ENCODE measurements at places on chromosomes 13 and 19.

- DNase-seq: no peak
Measured at GRCh38 chr19:15330801-15331418, 1.4 kb downstream of the BRD4 start.

GRCh38 chr13:113220877-113221276, 11.5 kb downstream of the CUL4A start:
- DNase-seq: no peak

- DNase-seq: peak; percentile 85
Measured at GRCh38 chr19:6527893-6528543, 2.8 kb upstream of the TNFSF9 start.

DNA sequence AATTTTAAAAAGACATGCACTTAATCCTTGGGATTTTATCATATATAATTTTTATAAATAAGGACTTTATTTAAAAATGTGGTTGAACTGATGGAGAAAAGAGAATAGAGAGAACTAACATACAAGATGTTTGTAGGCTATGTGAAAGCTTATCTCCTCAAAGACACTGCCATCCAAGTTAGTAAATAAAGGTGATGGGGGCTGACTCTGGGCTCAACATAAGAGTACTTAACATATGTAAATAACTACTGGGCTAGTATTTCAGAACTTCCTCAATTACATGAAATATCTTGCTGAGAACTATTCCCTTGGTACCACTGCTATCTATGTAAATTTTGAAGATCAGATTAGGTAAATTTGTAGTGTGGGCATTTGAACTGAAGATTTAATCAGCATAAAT, 1017.3 kb upstream of the PCDH20 start:
- DNase-seq: no peak

DNA sequence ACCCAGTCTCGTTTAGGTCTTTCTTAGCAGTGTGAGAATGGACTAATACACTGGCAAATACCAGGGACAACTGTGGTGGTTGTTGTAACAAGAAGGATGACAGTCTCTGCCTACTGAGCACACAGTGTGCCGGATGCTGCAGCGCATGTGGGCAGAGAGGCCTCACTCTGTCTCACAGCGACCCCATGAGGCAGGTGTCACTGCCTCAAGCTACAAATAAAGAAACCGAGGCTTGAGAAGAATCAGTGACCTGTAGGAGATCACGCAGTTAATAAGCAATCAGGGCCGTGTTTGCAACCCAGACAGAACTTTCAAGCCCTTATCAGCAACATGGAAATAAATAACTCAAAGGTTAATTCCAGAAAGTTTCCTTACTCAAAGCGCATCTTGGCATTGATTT, 40.5 kb upstream of the GAS6 start:
- no peak for DNase-seq

DNA sequence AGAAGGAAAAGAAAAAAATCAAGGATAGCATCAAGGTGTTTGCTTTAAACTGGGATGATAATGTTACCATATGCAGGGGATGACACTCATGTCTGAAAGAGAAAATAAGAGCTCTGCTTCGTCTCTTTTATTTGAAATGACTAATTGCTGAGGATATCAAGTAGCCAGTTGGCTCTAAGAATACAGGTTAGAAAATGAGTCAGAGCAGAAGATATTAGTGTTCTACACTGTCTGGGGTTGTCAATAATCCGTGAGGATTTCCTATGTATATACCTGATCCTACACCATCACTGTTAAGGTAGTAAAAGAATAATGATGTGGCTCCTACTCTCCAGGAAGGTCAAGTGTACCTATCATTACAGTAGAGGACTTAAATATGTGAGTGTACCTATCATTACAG, 562.5 kb downstream of the GPC6 start:
- no peak for DNase-seq

DNA sequence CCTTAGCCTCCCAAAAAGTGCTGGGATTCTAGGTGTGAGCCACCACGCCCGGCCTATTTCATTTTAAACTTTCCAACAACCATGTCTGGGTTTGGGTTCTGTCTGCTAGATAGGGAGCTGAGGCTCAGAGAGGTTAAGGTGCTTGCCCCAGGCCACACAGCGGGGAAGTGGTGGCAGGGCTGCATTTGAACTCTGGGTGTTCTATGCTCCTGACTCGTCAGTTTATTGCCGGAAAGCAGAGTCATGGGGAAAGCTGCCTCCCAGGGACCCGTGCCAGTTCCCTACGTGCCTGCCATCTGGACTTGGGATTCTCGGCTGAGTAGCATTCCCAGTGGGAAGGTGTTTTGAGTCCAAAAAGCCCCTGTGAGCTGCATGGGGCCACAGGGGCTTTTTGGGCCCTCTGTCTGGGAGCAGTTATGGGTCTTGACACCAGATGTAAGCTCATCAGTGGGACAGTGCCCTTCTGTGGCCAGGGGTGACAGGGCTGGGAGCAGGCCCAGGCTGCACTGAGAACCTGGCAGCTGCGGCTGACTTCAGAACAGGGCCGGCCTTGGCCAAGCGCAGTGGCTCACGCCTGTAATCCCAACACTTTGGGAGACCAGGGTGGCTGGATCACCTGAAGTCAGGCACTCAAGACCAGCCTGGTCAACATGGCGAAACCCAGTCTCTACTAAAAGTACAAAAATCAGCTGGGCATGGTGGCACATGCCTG, 10.9 kb downstream of the RFX1 start:
- no peak for DNase-seq

- DNase-seq: no peak
Measured at GRCh38 chr19:38288123-38288855, 15.8 kb upstream of the C19orf33 start.

- DNase-seq: no peak
Measured at GRCh38 chr13:94286581-94286980, 192.9 kb downstream of the DCT start.

DNA sequence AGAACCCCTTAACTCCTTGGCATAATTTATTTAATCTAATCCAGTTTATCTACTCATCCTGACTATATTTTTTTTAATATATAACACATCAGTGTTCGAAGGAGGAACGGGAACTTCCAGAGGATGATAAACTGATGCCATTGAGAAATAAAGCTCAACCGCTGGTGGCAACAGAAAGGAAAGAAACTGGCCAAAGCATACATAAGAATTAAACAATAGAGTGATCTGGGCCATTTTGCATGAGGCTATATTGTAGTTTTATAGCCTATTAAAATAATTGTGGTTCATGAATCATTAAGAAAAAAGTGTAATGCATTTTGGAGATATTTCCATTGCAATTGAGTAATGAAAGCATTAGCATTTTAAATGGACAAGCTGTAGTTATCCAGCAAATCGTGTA, 94.2 kb downstream of the FRY start:
- DNase-seq: no peak

GRCh38 chr13:29294821-29295220, 300.7 kb downstream of the SLC7A1 start:
- no peak for DNase-seq

- no peak for DNase-seq
Measured at GRCh38 chr19:2221250-2221831, 14.8 kb downstream of the PLEKHJ1 start.

DNA sequence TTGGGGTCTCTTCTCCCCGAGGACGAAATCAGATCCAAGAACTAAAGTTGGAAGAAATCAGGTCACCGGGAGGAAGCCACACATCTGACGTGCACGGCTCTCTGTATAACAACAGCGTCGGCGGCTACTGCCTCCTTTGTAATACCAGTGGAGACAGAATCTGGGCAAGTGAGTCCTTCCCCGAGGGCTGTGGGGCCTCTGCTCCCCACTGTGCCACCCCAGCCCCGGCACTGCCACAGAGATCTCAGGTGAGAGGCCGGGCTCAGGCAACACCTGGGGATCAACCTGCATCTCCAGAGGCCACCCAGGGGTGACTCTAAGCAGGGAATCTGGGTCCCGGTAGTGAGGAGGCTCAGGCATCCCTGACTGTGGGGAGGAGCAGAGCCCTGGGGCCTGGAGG, 33.7 kb upstream of the C13orf46 start:
- no peak for DNase-seq

DNA sequence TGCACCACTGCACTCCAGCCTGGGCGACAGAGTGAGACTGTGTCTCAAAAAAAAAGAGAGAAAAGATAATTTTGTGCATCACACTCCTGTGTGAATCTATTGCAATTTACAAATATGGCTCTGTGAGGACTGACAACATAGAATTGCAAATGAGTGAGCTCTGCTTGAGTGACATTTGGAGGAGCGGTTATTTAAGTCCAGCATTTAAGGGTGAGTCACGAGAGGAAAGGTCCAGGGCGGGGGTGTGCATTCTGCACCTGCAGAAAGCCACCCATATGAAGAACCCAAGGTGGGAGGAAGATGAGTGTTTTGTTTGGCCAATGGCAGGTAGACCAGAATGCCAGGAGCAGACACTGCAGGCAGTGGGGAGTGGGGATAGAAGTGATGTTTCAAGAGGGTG, 58.5 kb downstream of the DGKH start:
- no peak for DNase-seq

DNA sequence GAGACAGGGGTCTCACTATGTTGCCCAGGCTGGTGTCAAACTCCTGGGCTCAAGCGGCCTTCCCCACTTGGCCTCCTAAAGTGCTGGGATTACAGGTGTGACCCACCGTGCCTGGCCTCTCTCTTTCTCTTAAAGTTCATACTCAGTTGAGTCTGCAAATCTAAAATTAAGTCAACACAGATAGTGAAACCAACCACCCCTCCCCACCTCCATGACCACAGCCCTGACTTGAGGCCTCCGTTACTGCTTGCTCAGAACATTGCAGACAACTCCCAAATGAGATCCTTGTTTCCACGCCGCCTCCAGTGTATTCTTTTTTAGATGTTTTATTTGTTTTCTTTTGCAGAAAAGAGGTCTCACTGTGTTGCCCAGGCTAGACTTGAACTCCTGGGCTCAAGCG, 94.4 kb downstream of the CACNA1A start:
- no peak for DNase-seq

DNA sequence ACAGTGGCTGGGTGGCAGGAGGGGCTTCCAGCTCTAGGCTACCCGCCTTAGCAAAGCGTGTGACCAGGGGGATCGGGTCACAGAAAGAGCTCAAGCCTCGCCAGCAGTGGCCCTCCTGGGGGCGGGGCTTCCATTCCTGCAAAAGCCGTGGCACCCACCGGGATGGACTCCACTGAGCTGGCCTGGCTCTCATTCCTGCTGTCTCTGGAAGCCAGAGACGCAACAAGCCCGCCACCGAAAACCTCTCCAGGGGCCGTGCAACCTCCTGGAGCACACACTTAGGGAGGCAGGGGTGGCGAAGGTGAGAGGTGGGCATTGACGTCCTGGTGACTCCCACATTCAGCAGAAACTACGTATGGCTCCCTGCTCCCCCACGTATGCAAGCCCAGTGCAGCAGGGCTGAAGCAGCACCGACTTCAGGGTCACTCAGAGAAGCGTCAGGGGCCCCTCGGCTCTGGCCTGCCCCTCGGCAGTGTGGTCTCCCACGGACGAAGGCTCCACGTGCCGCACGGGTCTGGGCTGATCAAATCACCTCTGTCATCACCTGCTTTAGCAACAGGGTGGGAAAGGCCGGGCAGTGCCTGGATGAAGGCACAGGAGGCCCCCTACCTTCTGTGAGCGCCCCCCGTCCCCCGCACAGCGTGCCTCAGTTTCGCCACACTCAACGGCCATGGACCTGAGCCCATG, 3.1 kb downstream of the C19orf25 start:
- no peak for DNase-seq

DNA sequence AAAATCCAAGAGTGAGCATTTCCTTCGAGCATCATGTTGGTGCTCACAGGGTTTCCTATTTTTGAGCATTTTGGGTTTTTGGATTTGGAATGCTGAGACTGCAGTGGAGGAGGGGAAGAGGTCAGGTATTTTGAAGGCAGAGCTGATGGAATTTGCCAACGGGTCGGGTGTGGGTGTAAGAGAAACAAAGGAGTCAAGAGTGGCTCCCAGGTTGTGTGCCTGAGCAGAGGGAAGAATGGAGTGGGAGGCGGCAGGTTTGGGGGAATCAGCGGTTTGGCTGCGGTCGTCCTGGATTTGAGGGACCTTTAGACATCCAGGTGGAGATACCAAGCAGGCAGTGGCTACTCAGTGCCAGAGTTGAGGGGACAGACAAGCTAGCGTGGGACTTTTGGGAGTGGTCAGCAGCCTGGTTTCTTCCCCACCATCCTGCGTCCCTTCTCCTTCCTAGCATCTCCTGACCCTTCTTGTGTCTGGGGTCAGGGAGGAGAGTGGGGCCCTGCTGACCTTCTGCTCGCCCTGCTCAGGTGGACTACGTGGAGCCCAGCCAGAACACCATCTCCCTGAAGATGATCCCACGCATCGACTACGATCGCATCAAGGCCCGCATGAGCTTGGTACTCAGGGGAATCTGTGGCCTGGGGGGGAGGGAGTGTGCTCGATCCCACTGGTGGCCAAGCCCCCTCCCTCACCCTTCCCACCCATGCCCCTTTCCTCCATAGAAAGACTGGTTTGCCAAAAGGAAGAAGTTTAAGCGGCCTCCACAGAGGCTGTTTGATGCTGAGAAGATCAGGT, 14.5 kb upstream of the TIMM50 start:
- DNase-seq: no peak

DNA sequence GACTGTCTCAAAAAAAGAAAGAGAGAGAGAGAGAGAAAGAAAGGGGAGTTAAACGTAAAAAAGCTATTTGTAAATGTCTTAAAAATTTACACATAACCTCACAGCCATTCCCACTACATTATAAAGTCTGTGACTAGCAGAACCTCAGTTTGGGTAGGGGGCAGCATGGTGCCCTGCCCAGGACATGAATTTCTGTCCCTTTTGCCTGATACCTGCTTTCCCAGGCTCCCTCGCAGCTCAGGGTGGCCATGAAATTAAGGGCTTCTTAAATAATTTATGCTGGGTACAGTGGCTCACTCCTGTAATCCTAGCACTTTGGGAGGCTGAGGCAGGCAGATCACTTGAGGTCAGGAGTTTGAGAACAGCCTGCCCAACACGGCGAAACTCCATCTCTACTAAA, 4.8 kb downstream of the IFNL1 start:
- DNase-seq: no peak

DNA sequence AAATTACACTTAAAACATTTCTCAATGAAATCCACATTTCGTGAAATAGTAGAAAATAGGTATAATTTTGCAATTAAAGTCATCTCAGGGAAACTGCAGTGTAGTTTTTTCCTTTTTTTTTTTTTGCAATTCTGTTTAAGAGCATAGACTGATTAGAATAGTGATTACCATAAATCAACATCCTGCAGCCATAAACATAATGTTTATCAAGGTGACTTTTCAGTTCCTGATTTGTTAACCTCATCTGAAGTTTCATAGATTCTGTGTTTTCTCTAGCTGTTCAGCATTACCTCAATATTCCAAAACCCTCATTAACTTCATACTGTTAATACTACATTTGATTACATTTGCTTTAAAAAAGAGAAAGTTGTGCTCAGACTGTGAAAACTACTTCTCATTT, 286.3 kb upstream of the DACH1 start:
- no peak for DNase-seq

Measured in germinal center (tissue), 1 donor.